Fibroblast of gingiva (primary cell): ENCODE measurements at places on chromosomes 2 and 18.

DNA sequence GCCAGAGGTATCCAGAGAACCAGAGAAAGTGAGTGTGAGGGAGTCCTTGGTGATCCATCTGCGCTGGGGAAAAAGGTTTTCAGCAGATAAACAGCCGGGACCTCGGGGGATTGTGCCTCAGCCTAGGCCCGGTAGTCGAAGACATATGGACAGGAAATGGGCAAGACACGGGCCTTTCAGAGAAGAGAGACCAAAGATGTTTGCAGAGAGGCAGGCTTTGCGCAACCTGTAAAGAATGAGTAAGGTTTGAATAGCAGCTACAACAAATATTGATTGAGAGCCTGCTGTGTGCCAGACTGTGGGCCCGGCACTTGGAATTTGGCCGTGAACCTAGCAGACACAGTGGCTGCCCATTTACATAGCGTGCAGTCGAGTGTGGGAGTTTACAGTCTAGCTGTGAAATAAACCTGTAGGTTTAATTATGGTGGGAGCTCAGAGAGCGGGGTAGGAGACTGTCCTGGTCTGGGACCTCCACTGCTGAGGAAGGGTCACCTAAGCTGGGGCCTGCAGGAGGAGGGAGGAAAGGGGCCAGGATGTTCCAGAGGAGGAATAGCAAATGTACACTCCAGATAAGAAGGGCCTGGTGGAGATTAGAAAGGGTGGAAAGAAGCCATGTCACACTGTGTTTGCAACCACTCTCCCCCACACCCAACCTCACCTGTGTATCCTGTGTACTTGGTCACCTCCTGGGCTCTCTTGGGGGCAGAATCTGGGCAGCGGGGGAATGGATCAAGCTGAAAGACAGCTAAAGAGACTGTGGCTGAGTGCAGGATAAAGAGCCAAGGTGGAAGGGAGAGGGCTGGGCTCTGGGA lies 3.0 kb downstream of the SH2D6 start:
- DNase-seq, result peak; percentile 39

GRCh38 chr18:49681387-49681786 lies 119.5 kb downstream of the LIPG start:
- no peak for DNase-seq

GRCh38 chr2:30588994-30589393 lies 141.9 kb downstream of the LCLAT1 start:
- peak; percentile 15 for DNase-seq

GRCh38 chr2:77397763-77398162 lies 124.4 kb downstream of the LRRTM4 start:
- no peak for DNase-seq

DNA sequence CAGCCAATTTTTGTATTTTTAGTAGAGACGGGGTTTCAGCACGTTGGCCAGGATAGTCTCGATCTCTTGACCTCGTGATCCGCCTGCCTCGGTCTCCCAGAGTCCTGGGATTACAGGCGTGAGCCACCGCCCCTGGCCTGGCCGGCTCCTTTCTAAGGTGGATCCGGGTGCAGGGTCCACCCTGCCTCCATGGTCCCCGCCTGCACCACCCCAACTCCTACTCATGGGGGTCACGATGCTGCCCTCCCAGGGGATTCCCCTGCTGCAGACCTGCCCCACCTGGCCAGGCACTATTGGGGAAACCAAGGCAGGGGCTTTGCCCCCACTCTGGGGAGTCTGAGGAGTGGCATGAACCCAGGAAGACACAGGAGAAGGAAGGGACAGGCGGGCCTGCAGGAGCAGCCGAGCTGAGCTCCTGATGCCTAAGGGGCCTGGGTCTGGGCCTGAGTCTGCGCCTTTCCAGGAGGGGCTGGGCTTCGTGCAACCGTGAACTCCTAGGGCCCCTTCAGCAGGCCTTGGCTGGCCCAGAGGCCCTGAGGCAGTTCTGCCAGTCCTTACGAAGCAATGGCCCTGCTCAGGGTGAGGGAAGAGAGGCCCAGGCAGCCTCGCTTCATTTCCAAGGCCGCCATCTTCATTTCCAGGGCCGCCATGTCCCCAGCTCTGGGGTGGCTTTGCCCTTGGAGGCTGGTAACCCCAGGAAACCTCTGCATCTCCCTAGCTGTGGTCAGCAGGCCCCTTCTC lies 67.2 kb upstream of the SMAD7 start:
- no peak for DNase-seq

- DNase-seq, result no peak
Observed at GRCh38 chr2:60838481-60838880, 42.9 kb upstream of the REL start.

DNA sequence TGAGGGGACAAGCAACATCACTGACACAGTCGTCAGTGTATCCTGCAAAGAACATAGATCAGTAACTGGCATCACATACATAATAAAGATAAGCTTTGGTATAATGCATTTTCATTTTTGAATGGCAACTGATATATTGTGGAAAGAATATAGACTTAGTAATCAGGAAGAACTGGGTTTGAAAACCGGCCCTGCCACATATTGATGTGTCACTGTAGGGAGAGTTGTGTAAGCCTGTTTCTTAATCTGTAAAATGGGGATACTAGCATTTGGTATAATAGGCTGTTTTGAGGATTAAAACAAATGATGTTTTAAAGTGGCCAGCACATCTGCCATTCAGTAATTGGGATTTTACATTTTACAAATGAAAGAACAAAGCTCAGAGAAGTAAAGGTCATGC lies 277.8 kb upstream of the CNTNAP5 start:
- no peak for DNase-seq

DNA sequence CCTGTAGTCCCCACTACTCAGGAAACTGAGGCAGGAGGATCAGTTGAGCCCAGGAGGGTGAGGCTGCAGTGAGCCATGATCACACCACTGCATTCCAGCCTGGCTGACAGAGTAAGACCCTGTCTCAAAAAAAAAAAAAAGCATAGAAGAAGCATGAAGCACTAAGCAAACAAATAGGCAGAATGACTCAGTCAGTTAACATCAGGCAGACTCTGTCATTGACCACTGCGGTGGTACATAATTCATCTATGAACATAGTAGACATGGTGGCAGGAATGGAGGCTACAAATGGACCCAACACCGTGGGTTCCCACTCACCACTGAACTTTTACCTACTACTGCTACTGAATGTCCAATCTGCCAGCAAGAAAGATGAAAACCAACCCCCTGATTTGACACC lies 7.6 kb upstream of the ASXL2 start:
- peak; percentile 37 for DNase-seq

- no peak for DNase-seq
Observed at GRCh38 chr2:236638707-236639106, 69.1 kb downstream of the ACKR3 start.

- DNase-seq, result no peak
Observed at GRCh38 chr2:65498396-65498795, 66.0 kb upstream of the SPRED2 start.

DNA sequence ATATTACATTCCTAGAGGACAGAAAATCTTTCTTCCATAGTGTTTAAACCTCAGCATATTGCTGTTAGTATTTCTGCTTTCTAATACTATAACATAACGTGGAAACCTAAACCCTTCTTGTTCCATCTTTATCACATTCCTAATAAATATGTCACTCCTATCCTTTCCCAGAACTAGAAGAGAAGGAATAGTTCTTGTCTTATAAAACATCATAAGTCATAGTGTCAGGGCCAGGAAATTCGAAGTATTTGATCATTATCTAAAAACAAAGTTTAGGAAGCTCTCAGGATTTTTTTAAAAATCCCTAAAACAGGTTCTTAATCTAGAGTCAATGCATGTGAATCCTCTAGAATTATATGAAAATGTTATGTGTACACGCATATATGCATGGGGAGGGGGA lies 2.0 kb downstream of the NHEJ1 start:
- DNase-seq, result no peak

GRCh38 chr2:108776475-108776874 lies 10.1 kb upstream of the CCDC138 start:
- DNase-seq, result no peak

DNA sequence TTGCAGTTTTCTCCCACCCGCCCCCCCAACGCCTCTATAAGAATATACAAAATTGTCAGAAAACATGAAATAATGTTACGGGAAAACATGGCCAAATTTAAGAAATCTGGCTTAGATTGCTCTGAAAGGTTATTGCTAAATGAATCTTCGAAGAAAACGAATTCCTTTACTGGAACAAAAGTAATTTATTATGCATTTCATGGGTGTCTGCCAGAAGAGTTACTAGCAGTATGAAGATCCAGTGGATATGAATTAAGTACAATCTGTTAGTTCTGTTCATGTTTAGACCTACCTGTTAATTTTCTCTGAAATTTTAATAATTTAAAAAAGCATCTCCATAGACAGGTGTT lies 21.9 kb downstream of the GATA6 start:
- DNase-seq, result no peak

- no peak for DNase-seq
Observed at GRCh38 chr2:207901829-207902228, 123.5 kb downstream of the PLEKHM3 start.

DNA sequence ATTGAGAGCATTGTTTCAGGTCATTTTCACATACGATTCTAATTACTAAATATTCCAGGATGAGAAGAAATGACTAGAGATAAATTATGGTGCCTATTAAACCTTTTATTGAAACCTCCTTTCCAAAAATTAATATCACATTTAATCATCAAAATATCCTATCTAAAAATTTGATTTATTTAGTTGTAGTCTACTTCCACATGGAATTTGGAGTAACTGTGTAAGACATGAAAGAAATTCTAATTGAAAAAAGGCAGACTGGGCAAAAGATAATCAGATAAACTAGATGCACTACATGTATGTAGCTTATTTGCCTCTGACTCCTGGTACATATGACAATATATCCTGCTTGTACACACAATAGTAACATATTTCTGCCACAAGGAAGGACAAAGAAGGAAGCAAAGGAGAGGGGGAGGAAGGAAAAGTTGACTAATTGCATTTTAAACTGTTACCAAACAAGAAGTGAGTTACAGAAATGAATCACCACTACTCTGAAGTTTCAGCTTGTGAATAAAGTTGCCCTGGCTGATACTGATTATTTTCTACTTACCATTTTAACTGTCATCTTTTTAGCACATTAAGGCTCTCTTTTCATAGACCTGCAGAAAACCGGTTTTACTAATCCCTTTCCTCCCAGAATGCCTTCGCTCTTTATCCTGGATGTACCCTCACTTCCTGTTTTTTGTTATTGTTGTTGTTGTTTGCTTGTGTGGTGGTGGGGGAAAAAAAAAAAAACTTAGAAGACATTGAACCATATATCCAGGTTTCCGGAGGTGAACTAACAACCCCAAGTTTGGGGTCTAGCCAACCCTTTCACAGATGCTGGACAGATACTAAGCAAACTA lies 28.4 kb downstream of the NRXN1 start:
- DNase-seq, result peak; percentile 15

GRCh38 chr2:102442967-102443828 lies 20.2 kb downstream of the IL18RAP start:
- DNase-seq, result peak; percentile 4

GRCh38 chr18:13223311-13224143 lies 5.0 kb downstream of the LDLRAD4 start:
- no peak for DNase-seq

DNA sequence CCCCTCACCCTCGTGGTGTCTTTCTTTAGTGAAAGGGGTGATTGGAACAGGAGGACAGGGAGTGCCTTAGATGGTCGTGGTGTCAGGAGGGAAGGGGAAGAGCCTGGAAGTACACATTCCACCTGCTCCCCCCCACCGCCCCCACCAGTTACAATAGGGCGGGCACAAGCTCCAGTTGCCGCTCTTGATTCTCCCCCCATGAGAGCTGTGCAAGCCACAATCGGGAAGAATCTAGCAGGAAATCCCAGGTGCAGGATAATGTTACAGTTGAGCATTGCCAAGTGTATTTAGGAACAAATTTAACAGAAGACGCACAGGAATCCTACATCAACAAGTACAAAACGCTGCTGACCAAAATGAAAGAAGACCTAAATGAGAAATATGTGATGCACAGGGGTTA lies 73.6 kb downstream of the ASAP2 start:
- DNase-seq, result no peak

GRCh38 chr2:101967826-101968513 lies 23.8 kb upstream of the IL1R2 start:
- peak; percentile 80 for DNase-seq

GRCh38 chr18:63312737-63313395 lies 6.7 kb downstream of the BCL2 start:
- no peak for DNase-seq

DNA sequence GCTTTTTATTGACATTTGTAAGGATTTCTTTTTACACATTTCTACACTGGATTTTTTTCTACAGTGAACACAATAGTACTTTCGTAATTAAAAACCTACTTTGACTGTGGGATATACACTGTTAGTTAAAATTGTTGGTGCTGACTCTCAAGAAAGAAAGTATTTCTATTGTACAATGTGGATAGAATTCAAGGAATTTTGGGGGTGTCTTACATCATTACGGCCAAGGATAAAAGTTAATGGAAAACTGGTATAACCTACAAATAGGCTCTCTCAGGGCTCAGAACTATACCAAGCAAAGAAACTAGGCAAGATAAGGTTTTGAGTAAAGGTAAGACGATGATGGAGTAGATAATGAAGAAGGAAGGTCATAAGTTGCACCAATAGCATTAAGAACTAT lies 198.4 kb upstream of the PARD3B start:
- DNase-seq, result no peak

GRCh38 chr2:39304200-39304599 lies 60.4 kb upstream of the CDKL4 start:
- peak; percentile 63 for DNase-seq

DNA sequence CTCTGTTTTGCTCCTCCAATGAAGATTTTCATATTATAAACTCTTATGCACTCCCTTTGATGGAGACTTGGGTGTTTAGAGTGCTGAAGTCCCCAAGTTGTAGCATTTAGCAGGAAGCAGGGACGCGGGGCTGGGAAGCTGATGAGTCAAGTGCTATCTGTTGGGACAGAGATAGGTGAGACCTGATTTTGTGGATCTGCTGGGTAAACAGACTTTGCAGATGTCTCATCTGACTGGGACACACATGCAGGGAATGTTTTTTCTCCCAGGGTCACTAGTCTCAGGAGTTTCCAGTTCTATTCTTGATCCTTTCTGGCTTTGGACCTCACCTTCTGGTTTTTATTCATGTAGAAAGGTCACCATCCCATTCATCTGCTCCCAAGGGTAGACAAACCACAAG lies 79.7 kb upstream of the ACAA2 start:
- DNase-seq, result no peak

GRCh38 chr18:75544496-75544895 lies 117.0 kb upstream of the SMIM21 start:
- peak; percentile 31 for DNase-seq

GRCh38 chr2:63735931-63736330 lies 105.8 kb upstream of the UGP2 start:
- no peak for DNase-seq
